ENCODE measurements at places on chromosomes 2 and 18.

DNA sequence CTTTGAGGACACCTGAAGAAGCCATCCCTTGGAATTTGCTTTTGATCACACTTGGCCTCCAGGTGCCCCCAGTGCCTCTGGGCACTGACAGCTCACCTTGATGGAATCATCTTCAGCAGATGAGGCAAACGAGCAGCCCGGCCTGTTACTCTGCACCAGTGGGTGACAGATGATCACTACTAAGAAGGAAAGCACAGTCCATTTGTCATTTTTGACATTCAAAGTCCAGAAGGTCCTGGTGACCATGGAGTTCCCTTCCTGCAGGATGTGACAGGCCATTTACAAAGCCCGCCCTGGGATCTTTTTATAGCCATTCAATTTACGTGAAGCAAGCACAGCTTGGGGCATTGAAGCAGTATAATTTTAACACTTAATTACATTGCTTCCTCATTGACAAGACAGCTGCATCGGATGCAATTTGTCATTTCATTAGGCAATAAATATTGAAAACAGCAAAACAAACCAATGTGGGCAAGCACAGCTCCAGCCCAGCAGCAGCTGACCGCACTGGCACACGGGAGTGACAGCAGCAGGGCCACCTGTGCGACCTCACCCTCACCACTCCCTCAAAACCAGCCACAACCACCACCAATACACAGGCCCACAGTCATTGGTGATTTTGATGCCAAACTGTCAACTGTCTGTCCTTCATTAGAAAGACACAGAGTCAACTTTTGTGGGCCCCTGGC, 76.0 kb upstream of the SLC66A3 start:
- no peak for DNase-seq

- no peak for DNase-seq
These were observed 86.4 kb downstream of the DGKD start for GRCh38 chr2:233440714-233441113.

GRCh38 chr18:4510711-4511110, 55.6 kb upstream of the DLGAP1 start:
- no peak for DNase-seq

GRCh38 chr2:161975062-161975812, 98.8 kb downstream of the DPP4 start:
- no peak for DNase-seq

DNA sequence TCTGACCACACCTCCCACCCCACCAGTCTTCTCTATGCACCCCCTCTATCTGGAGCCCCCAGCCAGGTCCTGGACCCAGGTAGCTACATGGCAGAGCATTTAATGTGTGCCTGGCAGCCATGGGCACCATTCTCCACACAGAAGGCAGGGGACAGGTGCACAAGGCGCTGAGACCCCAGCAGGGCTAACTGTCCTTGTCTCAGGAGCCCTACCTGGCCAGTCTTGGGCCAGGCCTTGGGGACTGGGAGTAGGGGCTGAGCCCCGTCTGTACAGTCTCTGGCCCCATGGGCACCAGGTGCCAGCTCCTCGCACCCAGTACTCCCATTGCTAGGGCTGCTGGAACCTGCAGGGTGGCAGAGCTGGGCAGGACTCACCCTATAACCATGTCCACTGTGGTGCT, 2.9 kb downstream of the GNLY start:
- no peak for DNase-seq

- no peak for DNase-seq
These were observed 205.7 kb downstream of the VAPA start for GRCh38 chr18:10119528-10119927.

DNA sequence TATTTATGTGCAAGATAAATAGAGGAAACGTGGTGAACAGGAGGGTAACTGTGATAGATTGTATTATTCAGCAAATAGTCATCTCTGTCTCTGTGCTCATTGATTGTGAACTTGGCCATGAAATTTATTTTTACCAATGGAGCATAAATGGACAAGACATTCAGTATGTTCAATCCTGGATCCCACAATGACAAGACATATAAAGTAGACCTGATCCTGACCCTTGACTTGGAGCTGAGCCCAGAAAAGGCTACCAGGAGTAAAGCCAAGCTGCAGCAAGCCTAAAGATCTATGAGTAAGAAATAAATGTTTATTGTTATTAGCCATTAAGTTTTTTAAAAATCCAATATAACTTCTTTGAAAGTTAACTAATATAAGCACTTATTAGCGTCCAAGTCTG, 531.2 kb downstream of the PIK3C3 start:
- DNase-seq = no peak

- DNase-seq = no peak
These were observed 138.1 kb downstream of the PARD3B start for GRCh38 chr2:204683384-204683783.

DNA sequence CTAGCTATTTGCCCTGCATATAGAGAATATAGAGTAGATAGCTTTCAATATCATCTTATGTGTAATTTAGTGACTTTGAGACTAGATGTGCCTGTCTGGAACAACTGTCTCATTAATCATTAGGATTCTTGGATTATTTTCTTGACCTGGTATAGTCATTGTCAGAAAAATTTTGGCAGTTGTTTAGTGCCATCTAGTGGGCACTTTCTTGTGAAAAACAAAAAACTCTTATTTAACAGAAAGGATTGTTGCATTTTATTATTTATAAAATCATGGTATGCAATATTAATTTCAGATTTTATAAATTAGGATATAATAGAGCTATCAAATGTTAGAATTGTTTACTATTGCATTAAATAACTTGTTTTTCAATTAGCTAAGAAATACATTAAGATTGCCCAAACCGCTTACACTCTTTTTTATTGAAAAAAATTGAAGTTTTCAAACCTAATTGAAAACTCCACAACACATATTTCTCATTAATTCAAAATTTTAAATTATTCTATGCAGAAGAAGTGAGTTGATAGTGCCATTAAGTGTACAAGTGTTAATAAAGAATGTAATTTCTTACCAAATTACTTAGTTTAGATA, 80.3 kb downstream of the DYNAP start:
- DNase-seq = no peak

GRCh38 chr18:46892842-46893241, 24.5 kb downstream of the PIAS2 start:
- DNase-seq = no peak

DNA sequence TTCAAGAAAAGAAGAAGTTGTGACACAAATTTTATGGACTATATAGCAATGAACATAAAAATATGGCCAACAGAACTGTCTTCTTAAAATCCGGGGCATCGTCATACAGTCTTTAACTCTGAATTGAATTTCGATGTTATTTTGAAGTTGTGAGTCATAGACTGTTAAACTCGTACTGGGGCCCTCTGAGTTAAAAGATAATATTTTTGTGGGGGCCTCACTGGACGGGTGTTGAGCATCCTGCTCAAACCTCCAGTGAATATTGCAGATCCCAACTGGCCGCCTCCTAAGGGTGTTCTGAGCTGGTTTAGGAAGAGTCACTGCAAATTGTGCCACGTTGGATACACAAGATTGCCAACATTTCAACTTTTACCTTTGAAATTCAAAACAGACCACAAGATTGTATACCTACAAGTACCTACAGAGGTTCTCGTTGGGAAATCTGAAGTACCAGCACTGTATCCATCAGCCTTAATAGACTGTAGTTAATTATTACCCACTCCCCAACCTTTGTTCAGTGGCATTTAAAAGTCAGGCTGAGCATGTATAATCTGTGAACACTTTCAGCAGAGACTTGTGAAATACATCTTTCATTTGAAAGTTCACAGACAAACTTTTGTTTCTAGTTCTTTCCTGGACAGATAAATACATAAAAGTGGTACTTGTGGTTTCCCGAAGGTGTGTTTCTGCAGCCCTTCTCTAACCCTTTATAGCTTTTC, 27.8 kb downstream of the KLHL23 start:
- DNase-seq = no peak

GRCh38 chr18:57869221-57869620, 66.1 kb upstream of the ATP8B1 start:
- DNase-seq = no peak

GRCh38 chr2:115161771-115162493, 719.5 kb downstream of the DPP10 start:
- DNase-seq = peak; percentile 16

DNA sequence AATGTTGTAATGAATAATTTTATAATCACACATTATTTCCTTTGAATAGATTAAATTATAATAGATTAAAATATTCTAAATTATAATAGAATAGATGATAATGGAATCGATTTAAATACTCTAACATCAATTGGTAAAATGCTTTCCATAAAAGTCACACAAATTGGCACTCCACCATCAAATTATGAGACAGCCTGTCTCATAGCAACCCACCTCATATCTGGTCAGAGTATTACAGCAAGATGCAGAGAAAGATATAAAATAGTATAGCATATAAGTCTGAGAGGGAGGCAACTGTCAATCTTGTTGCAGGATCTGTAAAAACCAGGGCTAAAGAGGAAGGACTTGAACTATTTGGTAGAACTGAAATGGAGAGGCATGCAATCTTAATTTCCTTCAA, 98.4 kb upstream of the NCKAP5 start:
- DNase-seq = no peak

DNA sequence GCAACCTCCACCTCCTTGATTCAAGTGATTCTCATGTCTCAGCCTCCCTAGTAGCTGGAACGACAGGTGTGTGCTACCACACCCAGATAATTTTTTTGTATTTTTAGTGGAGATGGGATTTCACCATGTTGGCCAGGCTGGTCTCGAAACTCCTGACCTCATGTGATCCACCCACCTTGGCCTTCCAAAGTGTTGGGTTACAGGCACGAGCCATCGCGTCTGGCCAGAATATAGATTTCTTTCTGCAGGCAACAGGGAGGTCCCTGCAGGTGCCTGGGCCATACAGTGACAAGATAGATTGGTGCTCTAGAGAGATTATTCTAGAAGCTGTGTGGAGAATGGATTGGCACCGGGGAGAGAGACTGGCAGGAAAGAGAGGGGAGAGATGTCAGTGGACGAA, 13.3 kb downstream of the PLCD4 start:
- DNase-seq = no peak

All from right lung (tissue), 10 donors.